Thoracic aorta (tissue), 2 donors: ENCODE measurements at places on chromosomes 3 and 15. TPM values are rescaled to one million over a fixed set of nuclear protein-coding genes. Genes with fewer than 3 reads are reported as not detected.

DNA sequence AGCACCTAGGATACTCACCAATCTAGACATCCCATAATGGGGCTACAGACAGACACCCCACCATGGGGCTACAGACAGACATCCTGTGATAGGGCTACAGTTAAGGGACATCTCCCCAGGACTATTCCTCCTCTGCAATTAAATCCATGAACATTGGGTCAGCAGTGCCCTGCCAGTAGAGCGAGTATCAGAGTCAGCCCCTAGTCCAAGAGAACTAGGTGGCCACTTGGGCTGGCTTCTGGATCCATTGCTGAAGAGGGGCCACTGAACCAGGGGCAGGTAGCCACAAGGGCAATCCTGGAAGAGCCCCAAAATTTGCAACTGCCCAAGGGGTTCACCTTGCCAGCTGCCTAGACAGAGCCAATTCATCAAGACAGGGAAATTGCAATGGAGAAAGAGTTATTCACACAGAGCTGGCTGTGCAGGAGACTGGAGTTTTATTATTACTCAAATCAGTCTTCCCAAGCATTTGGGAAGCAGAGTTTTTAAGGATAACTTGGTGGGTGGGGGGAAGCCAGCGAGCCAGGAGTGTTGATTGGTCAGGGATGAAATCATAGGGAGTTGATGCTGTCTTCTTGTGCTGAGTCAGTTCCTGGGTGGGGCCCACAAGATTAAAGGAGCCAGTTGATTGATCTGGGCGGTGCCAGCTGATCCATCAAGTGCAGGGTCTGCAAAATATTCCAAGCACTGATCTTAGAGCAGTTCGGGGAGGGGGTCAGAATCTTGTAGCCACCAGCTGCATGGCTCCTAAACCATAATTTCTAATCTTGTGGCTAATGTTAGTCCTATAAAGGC is 170.2 kb upstream of the SMAD3 start:
- DNase-seq, result no peak

DNA sequence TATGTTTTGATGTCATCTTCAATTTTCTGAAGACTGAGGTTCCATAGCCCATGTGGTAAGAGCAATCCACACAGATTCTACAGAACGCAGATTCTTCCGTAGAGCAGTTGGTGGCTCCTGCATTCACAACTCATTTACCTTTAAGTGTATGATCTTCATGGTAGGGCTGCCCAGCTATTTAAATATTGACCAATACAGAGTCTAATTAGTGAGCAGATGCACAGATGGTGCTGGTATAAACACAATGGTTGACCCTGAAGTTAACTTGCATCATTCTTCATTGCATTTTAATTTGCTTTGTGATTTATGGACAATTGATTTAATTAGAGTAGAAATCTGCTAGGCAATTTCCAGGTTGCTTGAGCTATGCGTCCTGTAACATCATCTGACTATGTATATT is 269.2 kb downstream of the SQOR start:
- no peak for DNase-seq

- no peak for DNase-seq
Measured at GRCh38 chr15:26098801-26099200, 235.7 kb upstream of the ATP10A start.

- DNase-seq, result no peak
Measured at GRCh38 chr3:31448882-31449243, 83.9 kb upstream of the STT3B start.

The PLAAT1 gene
- not detected for total RNA-seq

GRCh38 chr15:53193149-53193548 is 403.0 kb upstream of the ONECUT1 start:
- DNase-seq, result no peak

GRCh38 chr15:38253351-38253781 is 730 bp downstream of the SPRED1 start:
- no peak for DNase-seq

DNA sequence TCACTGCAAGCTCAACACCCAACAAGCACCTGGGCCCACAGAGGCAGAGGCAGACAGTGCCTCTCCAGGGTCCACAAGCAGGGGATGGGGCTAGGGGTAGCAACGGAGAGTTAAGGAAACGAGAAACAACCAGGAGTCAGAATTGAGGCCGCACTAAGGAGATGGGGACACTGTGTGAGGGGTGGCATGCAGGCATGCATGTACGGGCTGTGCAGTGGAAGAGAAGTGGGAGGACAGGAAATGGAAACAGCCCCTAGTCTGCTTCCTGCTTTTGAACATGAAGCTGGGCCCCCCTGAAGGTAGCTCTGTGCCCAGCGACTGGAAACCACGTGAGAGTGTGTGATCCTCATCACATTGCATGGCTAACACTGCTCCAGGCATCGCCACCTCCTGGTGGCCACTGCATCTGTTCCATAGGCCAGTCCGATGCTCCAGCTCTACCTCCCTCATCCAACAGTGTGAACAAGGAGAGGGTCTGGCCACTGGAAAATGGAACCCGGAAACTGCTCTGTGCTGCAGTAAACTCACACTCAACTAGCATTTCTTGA is 44.0 kb downstream of the XXYLT1 start:
- no peak for DNase-seq

DNA sequence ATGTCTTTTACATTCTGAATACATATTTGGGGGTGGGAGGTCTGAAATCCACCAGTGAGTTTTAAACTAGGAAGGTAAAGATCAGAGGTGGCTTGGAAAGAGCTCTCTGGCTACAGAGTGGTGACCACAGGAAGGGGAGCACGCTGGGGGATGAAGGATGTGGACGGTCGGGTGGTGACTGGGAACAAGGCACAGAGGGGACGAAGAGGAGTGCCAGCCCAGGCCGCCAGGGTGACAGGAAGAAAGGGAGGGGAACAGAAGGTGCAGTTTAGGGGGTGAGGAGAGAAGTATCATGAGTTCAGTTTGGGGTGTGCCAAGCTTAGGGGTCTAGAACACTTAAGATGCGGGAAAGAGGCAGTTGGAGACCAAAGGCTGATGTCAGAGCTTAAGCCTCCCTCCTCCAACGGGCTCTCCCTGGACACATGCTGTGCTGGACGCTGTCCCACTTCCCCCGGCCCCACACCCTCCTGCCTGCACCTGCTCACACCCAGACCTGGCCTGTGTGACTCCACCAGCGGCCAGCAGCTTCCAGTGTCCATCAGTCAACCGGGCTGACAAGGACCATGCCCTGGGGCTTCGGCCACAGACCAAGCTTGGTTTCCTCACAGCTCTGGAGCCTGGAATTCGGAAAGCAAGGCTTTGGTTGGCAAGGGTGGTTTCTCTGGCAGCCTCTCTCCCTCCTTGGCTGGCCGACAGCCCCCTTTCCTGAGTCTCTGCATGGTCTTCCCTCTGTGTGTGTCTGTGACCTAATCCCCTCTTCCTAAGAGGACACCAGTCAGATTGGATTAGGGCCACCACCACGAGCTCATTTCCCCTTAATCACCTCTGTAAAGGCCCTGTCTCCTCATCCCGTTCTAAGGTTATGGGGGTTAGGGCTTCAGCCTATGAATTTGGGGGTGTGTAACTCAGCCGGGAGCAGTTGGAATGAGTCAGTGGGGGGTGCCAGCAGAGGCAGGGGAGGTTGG is 120.4 kb upstream of the IQSEC1 start:
- no peak for DNase-seq

GRCh38 chr3:148957586-148957985 is 33.8 kb upstream of the GYG1 start:
- DNase-seq, result no peak
